ENCODE measurements at places on chromosomes 1 and 21. TPM values are rescaled to one million over a fixed set of nuclear protein-coding genes. Genes with fewer than 3 reads are reported as not detected.

The UMODL1 gene
- not detected for total RNA-seq

The PPM1J gene
- total RNA-seq: 2.3 TPM

The AP4B1 gene
- 14.3 TPM for total RNA-seq

The AGT gene
- 0.89 TPM for total RNA-seq

The CD53 gene
- total RNA-seq: not detected

The TMEM81 gene
- total RNA-seq: 1.5 TPM

The LMX1A gene
- total RNA-seq: not detected
